ENCODE measurements at places on chromosomes 11 and 22.

DNA sequence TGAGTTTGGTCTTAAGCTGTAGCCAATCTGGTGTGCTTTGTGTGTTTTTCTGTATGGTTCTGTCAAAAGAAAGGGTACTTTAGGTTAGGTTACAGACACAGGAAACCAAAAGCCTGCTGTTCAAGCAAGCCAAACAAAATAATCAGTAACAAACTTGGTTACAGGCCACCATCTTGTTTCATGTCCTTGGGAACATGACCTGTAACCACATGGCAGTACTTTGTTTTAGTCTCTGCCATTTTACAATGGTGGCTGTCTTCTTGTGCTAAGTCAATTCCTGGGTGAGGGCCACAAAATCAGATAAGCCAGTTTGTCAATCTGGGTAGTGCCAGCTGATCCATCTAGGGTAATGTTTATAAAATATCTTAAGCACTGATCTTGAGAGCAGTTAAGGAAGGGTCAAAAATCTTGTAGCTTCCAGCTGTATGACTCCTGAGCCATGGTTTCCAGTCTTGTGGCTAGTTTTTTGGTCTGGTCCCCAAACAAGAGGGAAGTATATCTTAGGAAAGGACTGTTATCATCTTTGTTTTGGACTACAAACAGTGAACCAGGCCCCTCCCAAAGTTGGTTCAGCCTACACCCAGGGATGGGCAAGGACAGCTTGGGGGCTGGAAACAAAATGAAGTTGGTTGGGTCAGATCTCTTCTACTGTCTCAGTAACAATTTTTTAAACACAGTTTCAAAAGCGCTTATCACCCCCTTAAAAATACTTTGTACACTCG is 90.0 kb downstream of the IGLL5 start:
- no peak for DNase-seq

- peak; percentile 34 for DNase-seq
Measured at GRCh38 chr11:128776424-128777284, 82.8 kb downstream of the FLI1 start.

- no peak for DNase-seq
Measured at GRCh38 chr11:5522308-5522707, 5.8 kb upstream of the UBQLNL start.

GRCh38 chr22:19810381-19811201 is 44.1 kb downstream of the GNB1L start:
- no peak for DNase-seq

Measured in stimulated activated CD4-positive, alpha-beta T cell treated with anti-CD3 and anti-CD28 coated beads, Interleukin-1b, Interleukin-23, amount 100 ng/mL, for 48 hours (primary cell).